ENCODE measurements at places on chromosomes 3 and 15.

GRCh38 chr3:396293-396692 lies 199.7 kb downstream of the CHL1 start:
- no peak for DNase-seq

- no peak for DNase-seq
Measured at GRCh38 chr3:138437281-138437680, 2.9 kb downstream of the ESYT3 start.

- DNase-seq: no peak
Measured at GRCh38 chr3:67418426-67419217, 235.8 kb downstream of the SUCLG2 start.

GRCh38 chr3:22608721-22609120 lies 594.4 kb upstream of the UBE2E2 start:
- no peak for DNase-seq

DNA sequence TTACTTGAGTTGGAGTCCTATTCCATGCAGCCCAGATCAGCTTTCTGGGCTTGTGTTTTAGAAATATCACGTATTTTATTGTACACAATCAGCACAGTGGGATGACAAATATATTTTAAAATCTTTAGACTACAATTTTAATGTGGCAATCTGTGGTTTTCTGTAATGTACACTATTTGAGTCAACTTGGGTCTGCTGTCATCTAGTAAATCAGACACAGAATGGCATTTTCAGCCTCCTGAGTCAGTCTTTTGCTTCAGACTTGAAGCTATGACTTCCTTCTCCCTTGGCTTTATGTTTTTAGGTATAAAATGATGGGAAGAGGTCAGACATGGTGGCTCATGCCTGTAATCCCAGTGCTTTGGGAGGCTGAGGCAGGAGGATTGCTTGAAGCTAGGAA lies 232.1 kb downstream of the NECTIN3 start:
- DNase-seq: no peak

DNA sequence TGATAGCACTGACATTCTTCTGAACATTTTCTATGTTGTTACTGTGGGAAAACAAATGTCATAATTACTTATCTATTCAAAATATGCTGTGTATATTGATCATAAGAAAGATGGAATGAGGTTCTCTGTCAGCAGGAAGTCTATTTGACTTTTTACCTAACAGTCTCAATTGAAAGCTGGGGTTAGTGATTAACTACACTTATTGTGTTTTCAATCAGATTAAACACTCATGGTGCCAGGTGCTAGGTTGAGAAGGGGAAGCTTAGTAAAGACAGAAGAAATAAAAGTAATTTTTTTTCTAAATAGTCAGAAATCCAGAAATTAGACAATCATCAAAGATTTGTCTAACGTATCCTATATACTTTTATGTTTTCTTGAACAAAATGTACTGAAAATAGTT lies 281.0 kb upstream of the NR2E3 start:
- no peak for DNase-seq

- DNase-seq: no peak
Measured at GRCh38 chr3:119697394-119697793, 5.4 kb upstream of the CFAP91 start.

DNA sequence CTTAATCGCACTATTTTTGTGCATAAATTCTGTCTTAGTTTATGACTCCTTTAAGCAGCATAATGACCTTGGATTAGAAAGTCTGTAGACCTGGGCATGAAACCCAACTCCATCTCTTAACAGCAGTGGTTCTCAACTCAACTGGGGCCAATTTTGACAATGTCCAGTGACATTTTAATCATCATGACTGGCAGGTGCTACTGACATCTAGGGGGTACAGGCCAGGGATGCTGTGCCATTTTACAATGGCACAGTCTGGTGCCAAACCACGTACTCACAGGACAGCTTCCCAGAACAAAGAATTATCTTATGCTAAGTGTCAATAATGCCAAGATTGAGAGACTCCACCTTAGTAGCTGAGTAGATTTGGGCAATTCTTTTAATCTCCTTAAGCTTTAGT lies 405.0 kb downstream of the NTRK3 start:
- no peak for DNase-seq

- peak; percentile 22 for DNase-seq
Measured at GRCh38 chr3:159486580-159486979, 502.1 kb upstream of the IL12A start.

GRCh38 chr3:169365993-169366915 lies 297.3 kb downstream of the MECOM start:
- no peak for DNase-seq

- no peak for DNase-seq
Measured at GRCh38 chr15:39599871-39600270, 19.0 kb downstream of the THBS1 start.

DNA sequence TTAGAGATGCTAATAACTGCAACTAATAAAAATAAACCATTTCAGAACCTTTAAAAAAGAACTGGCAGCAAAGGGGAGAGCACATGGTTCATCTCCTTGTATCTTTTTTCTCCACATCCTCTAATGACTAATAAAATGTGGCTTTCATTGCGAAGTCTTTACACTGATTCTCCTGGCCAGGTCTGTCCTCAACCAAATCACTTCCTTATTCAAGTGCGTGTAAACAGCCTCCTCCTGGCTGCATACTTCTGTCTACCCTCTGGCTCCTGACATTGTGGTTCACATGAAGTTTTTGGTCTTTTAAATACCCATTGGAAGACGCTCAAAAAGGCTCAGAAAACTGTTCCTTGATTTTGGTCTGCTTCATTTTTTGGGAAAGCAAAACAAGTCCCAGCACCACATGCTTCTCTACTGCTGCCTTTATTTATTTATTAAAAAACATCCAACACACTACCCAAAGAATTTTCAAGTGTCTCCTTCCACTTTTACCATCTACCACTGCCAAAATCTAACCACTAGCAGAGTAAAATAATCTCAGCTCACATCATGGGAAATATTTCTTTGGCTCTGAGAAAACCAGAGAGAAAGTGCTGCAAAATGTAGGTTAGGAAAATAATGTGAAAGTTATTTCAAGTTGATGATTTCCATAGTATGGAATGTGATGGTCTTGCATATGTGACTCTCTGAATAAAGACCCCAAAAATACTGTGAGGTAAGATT lies 85.1 kb downstream of the EFL1 start:
- no peak for DNase-seq

- no peak for DNase-seq
Measured at GRCh38 chr3:179528772-179529171, 34.0 kb upstream of the ACTL6A start.

GRCh38 chr3:197189623-197190022 lies 108.8 kb downstream of the DLG1 start:
- DNase-seq: no peak

DNA sequence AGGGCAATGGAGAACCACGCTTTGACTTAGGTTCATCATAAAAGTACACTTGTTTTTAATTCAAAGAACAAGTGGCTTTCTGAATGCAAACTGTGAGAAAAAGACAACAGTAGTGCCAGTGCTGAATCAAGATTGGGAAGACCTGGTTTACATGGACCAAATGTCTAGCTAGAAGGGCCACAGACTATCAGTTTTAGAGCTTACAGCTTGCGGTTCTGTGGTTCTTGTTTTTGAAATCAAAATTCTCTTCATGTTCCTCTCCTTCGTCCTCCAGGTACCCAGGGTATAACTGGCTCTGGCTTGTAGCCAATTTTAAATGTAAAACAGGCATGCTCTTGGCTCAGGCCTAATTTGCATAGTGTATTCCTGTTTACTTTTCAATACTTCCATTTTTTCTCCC lies 124.6 kb downstream of the TGFBR2 start:
- DNase-seq: no peak

DNA sequence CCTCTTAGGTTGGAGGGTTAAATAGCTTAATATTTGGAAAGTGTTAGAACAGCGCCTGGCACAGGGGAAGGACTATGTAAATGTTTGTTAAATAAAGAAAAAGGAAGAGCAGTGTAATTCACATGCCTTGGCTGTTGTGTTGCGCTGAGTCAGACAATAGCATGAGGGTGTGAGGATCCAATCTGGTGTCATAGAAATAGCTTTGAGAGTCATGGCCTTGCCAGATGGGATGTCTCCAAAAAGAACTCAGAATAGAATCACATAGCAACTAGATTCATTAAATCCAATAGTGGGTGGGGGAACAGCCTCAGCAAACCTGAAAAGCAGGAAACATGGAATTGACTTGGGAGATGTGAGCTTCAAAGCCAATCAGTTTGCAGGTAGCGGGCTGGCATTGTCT lies 3.9 kb upstream of the RBSN start:
- no peak for DNase-seq

GRCh38 chr3:14426305-14426620 lies 23.9 kb downstream of the SLC6A6 start:
- DNase-seq: no peak

- DNase-seq: no peak
Measured at GRCh38 chr3:197283045-197283444, 15.4 kb downstream of the DLG1 start.

DNA sequence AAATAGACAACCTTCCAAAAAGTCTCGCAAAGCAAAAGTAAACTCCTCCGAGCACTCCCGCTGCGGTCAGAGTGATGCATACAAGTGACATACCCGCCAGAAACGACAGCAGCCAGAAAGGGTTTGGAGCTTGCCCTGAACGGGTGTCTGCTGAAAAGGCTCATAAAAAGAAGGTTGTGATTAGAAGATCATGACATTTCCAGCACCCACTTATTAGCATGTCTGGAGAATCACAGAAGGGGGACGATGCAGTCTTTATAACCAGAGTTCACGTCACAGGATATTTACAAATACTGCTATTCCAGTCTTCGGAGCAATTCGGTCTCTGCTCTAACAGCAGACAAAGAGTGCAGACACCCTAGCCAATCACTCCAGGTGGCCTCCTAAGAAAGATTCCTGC lies 59.1 kb upstream of the FRMD4B start:
- no peak for DNase-seq

DNA sequence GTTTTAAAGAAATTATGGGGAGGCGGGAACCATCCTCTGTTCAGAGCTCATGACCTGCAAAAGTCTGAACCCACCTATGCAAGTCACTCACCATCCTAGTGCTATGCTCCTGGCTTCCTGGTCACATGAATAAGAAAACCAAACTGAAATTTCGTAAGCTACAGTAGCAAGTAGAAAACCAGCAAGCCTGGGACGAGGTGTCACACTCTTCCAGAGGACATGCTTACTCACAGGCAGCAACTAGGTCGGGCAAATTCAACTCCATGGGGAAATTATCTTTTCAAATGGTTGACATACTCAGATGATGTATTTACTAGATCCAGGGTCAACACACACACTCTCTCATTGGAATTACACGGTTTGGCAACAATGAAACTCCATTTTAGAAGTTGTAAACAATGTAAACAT lies 31.3 kb downstream of the LDHAL6B start:
- no peak for DNase-seq

Data from HCT116 (cell line).